ENCODE measurements at places on chromosomes 16 and 17.

DNA sequence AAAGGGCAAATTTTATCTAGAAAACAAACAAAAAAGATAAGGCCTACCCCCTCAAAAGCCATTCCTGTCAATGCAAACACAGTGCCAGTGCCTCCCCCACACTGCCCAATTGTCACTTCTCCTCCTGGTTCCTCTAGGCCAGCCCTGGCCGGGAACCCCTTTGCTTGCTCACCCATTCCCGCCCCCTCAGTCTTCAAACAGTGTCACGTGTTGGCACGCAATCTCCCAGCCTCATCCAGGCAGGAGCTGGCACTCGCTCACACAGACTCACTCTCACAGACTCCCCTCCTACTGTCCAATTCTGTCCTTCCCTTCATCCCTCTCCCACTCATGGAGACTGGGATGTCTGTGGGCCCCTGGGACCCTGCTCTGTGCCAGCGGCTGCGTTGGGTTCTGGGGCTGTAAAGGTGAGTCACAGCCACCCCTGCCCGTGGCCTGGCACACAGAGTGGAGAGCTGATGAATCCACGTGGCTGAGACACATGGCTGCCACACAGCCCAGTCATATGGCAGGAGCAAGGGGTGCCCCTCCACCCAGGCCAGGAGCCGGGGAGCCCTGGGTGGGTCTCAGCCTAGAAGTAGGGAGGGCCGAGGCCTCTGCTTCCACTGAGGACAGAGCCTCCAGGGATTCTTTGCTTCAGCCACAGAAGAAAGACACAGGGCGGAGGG, 54.8 kb downstream of the VAC14 start:
- no peak for DNase-seq

DNA sequence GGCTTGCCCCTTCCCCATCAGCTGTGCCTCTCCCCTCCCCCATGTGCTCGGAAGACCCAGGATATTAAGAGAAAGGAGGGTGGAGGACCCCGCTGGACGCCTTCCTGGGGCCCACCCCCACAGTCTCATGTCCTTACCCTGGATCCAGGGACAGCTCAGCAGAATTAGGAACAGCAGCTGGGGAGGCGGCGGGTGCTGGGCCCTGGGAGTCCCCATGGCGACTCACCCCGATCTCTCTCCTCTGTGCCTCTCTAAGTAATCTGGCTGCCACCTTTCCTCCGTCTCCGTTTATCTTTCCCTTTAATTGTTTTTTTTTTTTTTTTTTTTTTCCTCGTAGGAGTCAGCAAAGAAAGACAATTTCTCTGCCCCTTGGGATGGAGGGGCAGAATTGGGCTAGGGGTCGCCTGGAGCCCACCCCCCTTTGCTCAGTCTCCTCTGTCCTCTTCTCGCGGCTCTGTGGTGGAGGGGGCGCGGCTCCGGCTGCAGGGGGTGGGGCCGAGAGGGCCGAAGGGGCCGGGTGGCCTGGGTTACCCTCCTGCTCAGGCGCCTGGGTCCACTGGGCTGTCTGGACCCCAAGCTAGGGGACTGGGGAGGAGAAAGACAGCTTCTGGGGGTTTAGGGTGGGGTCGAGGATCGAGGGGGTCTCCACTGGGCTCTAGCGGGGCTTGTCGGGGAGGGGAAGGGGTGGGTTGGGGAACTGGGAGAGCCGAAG, 390 bp downstream of the SEZ6L2 start:
- DNase-seq, result no peak

- DNase-seq, result no peak
These were observed 24.6 kb downstream of the TMEM132E start for GRCh38 chr17:34603974-34604373.

DNA sequence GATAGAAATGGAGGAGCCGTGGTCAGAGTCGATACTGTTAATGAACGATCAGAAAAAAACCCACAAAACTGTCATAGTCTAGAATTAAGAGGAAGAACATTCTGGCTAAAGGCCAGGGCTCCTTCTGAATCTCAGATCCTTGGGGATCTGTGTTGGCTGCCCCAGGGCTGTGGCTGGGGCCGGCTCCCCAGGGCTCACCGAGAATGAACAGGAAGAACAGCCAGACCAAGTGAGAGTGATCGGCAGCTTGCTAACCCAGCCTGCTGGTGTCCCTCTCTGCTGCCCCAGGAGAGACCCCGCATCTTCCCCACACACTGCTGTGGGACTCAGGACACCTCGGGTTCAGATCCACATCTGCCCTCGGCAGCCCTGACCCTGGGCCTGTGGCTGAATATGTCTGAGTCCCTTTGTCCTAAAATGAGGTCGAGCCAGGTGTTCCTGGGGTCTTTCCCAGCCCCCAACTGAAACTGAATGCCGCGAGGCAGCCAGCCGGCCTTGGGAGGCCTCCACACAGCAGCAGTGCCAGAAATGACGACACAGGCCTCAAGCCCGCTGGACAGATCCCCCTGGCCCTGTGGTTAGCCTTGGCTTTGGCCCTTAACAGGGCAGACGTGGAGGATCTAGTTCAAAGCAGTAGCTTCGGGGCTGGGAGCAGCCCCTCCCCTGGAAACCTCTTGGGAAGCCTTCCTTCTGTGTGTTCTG, 23.9 kb upstream of the CLEC18A start:
- DNase-seq, result peak; percentile 14

GRCh38 chr16:57263541-57264351, 18.7 kb downstream of the ARL2BP start:
- no peak for DNase-seq

DNA sequence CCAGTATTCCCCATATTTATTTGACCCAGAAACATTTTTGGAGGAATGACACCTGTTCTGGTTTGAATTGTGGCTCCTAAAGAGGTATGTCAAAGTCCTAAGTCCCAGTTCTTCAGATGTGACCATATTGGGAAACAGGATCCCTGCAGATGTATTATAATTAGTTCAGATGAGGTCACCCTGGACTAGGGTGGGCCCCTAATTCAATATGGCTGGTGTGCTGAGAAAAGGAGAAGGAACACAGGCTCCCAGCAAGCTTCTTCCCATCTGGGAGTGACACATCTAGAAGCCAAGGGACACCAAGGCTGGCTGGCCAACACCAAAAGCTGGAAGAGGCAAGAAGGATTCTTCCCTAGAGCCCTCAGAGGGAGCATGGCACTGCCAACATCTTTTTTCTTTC, 3.8 kb upstream of the GCSH start:
- no peak for DNase-seq

GRCh38 chr16:55035029-55035428, 104.4 kb downstream of the IRX5 start:
- DNase-seq, result peak; percentile 59

DNA sequence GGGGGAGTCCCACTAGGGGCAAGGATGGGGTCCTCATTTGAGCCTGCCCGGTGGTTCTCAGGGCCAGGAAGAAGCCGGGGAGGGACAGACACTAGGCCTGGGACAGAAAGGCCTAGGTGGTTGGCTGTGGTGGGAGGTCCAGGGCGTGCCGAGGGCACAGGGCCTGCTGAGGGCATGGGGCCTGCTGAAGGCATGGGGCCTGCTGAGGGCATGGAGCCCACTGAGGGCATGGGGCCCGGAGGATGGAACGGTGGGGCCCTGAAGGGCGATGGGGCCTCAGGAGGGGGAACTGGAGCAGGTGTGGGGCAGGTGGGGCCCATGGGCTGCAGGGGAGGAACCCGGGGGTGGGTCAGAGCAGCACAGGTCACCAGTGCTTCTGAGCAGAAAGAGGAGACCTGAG, 31.2 kb downstream of the PELP1 start:
- DNase-seq, result no peak

DNA sequence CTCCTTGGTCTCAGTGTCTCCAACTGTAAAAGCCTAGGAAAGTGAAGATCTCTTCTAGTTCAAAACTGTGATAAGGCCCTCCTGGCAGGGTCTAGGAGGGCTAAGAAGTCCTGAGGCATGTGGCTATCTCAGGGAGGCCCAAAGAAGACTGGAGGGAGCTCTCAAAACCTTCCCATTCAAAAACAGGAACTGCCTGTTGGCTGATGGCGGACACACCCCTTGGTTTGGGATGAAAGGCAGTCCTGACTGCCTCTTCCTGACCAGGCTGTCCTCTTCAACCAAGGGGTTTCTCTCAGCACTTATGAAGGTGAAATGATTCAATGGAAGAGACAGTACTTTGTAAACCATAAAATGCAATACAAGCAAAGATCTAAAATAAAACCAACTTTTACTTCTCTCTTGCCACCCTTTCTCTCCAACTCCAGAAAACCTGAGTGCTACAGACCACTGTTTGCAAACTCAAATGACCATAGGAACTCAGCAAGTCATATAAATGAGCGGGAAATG, 4.7 kb downstream of the ZNF764 start:
- DNase-seq, result no peak

GRCh38 chr16:80899809-80900592, 95.6 kb upstream of the CDYL2 start:
- DNase-seq, result no peak

DNA sequence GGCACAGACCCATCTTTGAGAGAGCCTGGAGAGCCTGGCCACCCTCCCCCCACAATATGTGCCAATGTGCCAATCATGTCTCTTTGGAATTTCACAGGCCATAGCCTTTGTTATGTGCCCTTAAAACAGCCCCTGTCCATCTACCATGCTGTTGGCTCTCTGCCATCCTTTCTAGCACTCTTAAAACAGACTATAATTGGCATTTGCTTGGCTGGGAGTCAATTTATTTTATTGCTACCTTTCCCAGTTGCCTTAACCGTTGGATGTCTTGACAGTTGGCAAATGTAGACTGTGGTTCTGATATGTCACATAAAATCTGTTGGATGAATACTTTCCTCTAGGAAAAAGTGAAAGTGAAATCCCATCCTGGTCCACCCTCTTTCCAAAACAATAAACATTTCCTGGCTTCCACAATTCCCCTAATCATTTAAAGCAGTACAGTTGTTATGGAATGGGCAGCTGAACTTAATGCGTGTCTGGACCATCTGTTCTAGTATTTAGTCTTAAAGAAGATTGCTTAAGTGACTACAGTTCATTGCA, 394.0 kb downstream of the KCNJ2 start:
- DNase-seq, result no peak

- no peak for DNase-seq
These were observed 8.6 kb downstream of the MED9 start for GRCh38 chr17:17485420-17485819.

- DNase-seq, result peak; percentile 34
These were observed 650 bp downstream of the ATP6V0A1 start for GRCh38 chr17:42459256-42459800.
